ENCODE measurements at places on chromosomes 13 and 19. TPM values are rescaled to one million over a fixed set of nuclear protein-coding genes. Genes with fewer than 3 reads are reported as not detected.

DNA sequence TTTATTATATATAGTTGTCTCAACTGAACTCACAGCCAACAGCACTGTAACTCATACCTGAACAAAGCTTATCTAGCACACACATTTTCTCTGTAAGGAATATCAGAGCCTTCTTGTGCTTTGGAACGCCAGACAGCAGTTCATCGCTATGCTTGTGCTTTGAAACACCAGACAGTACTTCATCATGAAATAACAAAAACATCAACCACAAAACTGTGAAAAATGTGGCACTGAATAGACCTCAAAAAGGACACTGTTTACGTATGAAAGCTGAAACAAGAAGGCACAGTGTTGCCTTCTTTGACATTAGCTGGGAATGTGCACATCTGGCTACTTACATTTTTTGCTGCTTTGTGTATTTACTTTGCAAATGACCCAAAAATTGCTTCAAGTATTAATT, 160.2 kb downstream of the PDS5B start:
- no peak for DNase-seq

DNA sequence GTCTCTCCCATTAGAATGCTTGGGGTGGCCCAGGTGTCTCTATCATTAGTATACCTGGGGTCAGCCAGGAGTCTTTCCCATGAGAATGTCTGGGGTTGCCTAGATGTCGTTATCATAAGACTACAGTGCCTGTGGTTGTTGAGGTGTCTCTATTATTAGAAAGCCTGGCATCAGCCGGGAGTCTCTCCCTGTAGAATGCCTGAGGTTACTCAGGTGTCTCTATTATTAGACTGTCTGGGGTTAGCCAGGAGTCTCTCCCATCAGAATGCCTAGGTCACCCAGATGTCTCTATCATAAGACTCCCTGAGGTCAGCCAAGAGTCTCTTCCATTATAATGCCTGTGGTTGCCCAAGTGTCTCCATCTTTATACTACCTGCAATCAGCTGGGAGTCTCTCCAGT, 1541.1 kb downstream of the UQCRFS1 start:
- no peak for DNase-seq

DNA sequence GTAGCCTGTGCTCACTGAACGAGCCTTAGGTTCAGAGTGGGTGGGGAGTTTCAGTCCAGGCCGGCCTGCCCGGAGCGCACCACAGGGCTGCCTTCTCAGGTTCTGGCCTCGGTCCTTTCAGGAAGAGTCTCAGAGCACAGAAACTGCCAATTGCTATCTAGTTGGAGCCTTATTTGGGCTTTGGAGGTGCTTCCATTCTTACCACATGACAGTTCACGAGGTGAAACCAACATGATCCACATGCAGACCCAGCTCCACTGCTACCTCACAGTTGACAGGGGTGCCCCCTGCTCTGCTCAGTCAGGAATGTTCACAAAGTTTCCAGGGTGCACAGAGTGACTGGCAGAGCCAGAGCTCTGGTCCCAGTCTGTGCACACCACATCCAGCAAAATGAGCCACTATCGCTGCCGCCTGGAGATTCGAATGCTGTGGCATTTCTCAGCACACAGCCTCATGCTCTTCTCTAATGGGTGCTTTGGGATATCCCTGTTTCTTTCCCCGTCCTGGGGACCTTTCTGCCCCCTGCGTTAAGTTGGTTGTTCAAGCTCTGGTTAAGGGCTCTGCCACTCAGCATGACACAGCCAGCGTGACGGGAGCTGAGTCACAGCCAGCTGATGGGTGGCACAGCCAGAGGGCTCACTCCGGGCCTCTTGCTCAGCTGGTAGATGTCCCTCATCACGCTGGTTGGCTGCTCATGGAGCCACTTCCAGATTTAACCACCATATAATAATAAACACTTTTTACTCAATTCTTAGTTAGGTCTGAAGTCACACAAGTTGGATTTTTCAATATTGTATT, 7.5 kb upstream of the SACS start:
- no peak for DNase-seq

DNA sequence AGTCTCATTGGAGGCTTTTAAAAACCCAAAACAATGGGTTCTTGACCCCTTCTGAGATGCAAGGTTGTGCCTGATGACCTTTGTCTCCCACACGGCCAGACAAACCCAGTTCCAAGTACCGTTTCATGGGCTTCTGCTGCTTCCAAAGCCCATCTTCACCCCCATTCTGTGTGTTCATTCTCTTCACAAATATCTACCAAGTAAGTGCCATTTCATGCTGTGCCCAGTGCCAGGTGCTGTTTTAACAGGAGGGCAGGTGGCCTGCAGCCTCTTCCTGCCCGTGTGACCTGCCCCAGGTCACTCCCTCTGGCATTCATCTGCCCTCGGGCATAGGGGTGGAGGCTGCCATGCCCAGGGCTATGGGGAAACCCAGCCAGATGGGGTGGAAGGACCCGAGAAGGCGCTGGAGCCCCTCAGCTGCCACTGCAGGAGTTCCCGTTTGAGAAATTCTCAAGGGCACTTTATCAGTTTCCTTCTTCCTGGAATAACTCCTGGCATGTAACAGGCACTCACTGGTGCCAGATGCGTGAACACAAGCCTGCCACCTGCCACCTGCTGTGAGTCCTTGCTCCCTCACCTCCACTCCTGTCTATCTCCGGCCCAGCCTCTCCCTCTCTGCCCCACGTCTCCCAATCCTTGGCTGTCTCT, 12.5 kb downstream of the CAPN12 start:
- no peak for DNase-seq

- DNase-seq, result no peak
Observed at GRCh38 chr13:103246581-103247200, 180.5 kb upstream of the SLC10A2 start.

GRCh38 chr19:14395710-14396336, 14.6 kb downstream of the ADGRE5 start:
- no peak for DNase-seq

DNA sequence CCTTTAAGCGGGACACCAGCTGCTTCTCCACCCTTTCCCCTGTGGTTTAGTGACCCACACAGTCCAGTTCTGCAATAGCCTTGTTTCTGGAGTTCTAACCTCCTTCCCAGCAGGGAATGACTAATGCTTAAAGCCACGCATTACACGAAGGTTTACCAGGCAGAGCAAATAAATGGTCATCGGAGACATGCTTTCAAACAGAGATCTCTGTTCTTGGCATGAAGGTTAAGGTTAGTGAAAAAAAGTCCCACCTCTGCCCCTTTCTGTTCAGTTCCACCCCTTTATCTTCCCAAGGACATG, 25.3 kb upstream of the MEDAG start:
- DNase-seq, result no peak

- DNase-seq, result peak; percentile 73
Observed at GRCh38 chr19:8973501-8974091, 36.6 kb downstream of the MUC16 start.

DNA sequence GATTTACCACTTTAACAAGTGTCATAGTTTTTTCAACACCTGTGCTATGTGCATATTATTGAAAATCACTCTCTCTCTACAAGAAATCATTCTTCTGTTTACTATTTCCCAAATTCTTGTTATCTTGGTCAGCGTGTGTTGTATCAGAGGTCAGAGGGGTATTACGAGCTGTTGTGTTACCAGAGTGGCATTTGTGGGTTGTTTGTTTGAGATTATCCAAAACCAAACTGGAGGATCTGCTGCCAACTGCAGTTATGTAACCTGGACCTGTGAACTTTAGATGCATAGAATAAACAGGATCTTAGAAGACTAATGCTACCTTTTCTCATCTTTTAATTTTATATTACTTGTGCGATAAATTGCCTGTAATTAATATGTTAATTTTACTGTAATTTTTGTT, 1751.4 kb upstream of the SPRY2 start:
- no peak for DNase-seq

- DNase-seq, result no peak
Observed at GRCh38 chr13:104872153-104872552, 1663.3 kb downstream of the EFNB2 start.

DNA sequence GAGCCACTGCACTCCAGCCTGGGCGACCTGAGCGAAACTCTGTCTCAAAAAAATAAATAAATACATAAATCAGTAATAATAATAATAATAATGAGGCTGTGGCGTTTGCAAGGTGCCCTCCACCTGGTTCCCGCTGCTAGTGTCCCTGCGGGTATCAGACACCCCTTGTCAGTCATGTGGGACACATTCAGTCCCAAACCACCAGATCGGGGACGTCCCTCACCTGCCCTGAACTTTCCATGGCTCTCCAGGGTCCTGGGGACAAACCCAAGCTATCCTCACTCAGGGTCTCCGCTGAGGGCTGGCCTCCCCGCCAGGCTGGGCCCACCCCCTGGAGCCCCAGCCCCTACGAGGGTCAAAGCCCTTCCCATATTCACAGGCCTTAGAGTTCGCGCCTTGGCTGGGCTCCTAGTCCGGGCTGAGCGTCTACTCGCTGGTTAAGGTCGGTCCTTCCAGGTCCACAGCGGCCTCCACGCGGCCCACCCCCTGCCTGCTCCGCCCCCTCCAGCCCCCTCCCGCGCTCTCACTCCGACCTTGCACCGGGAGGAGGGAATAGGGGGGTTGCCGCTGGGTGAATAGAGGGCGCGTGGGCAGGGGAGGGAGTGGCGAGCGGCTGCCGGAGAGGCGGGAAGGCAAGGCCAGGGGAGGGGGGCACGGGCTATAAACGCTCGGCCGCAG, 349 bp upstream of the KISS1R start:
- DNase-seq, result peak; percentile 65

DNA sequence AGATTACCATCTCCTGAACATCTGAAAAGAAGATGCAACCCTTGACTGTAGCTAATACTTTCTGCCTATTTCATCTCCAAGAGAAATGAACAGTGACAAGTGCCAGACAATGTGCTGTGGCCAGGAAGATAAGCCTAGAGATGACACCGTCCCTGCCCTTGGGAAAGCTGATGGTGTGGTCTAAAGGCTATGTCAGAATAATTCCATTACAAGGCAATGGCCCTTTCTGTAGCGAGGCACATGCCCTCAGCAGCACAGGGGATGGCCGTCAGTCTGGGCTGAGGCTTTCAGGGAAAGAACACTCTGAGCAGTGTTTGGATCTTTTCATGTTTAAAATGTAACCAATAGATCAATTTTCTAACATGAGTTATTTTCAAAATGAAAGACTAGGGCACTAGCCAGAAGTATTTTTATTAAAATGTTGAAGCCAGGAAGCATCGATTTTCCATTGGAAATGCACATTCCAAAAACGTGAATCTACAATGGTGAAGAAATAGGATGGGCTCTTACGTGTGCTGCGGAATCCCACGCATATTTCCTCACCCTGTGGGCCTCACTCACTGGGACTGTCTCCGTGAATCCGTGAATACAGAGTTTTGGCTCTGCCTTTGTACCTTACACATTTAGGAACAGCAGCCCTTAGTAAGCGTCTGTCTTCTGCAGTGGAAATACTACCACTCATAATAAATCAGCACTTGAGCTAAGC, 22.0 kb downstream of the COL4A1 start:
- no peak for DNase-seq

DNA sequence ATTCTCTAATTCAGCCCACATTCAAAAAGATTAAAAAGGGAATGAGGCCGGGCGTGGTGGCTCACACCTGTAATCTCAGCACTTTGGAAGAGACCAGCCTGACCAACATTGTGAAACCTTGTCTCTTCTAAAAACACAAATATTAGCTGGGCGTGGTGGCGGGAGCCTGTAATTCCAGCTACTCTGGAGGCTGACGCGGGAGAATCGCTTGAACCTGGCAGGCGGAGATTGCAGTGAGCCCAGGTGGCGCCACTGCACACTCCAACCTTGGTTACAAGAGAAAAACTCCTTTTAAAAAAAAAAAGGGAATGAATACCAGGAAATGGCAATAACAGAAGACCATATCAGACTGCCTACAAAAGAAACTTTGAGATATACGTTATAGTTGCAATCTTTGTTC, 1244.5 kb downstream of the PCDH9 start:
- DNase-seq, result no peak

DNA sequence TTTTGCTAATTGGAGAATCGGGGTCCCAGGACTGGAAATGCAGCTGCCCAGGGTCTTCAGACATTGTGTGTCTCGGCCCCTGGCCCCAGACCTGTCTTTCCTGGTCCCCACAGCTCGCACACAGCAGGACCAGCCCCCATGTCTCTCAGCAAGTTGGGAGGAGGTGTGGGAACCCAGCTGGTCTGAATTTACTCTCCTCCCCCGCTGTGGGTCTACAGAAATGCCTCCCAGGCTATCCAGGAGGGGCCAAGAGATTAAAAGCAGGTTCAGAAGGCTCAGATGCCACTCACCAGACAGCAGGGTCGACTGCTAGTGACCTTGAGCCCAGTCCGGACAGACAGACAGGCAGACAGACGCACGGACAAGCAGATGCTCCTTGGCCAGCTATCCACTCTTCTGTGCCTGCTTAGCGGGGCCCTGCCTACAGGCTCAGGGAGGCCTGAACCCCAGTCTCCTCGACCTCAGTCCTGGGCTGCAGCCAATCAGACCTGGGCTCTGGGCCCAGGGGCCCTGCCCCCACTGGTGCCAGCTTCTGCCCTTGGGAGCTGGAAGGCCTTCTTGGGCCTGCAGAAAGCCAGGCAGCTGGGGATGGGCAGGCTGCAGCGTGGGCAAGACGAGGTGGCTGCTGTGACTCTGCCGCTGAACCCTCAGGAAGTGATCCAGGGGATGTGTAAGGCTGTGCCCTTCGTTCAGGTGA, at the start of gene DAND5:
Gene DAND5 (plus strand): TSS at position 285 of the 697 bp plus-strand sequence. CDS start 85 bp downstream, at position 370.
- DNase-seq, result no peak

DNA sequence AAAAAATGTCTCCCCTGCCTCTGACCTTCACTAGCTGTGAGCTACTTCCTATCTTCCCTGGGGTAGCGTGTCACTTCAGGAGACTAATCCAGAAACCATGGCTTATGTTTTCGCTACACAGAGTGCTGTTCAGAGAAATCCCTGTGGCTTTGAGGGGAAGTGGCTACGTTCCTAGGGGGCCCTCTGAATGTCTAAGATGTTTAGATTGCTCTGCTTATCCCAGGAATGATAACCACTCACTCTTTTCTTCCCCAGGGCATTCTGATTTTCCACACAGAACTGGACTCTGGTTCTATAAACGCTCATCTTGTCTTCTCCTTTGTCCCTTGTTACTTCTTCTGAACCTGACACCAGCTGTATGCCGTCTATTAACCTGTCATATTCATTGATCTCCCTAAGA, 572.5 kb downstream of the OLFM4 start:
- no peak for DNase-seq

Gene COX6B1
- polyA plus RNA-seq, result 300 TPM

Gene GRK1
- 0.07 TPM for polyA plus RNA-seq

Gene FAM124A
- 4.8 TPM for polyA plus RNA-seq

Gene ADGRE2
- polyA plus RNA-seq, result 0.33 TPM

Gene METTL21C
- not detected for polyA plus RNA-seq

Gene GPR12
- polyA plus RNA-seq, result not detected

Gene NAPA
- polyA plus RNA-seq, result 150 TPM

Measured in left kidney (tissue), 8 donors.